ENCODE measurements at places on chromosomes 3 and 15.
A peak's percentile ranks its signal among the peaks of the same experiment; 100 is the strongest.

DNA sequence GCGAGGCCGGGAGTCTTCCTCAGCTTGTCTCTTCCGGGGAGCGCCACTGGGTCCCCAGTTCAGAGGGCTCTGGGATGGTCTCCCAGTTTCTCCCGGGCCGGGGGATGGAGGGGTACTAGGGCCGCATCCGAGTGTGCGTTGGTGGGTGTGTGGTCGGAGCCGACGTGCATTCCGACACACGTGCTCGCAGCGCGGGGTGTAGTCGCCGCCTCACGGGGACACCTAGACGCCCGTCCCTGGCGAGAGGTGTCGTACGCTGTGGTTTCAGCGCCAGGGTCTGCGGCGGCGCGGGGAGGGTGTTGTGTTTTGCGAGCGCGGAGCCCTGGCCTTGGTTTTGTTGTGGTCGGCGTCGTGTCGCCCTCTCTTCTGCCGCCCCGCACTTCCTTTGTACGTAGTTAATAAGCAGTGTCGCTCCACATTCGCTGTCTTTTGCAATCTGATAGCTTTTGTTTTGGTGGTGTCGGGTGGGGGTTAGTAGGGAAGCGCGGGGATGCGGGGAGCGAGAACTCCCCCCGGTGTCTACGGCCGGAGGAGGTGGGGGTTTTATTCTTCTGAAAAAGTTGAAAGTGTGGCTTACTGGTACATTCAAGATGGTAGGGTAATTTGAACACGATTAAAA, 2.2 kb downstream of the IGF1R start:
- no peak overlapping the region for H3K27ac ChIP-seq
- peaks cover 56% of the 10 kb centered on the region for H3K4me1 ChIP-seq
- H3K4me3 ChIP-seq = peak overlapping the region; percentile 74
- H3K36me3 ChIP-seq = no peaks in the 10 kb centered on the region
- H3K27me3 ChIP-seq = peaks cover 38% of the 10 kb centered on the region
- DNase-seq = peak; percentile 49

- no peaks in the 10 kb centered on the region for H3K36me3 ChIP-seq
- no peaks in the 10 kb centered on the region for H3K27me3 ChIP-seq
- H3K4me1 ChIP-seq = no peaks in the 10 kb centered on the region
- no peak overlapping the region for H3K4me3 ChIP-seq
These were observed 390.4 kb downstream of the ZBTB20 start for GRCh38 chr3:114756506-114757279.

- H3K4me3 ChIP-seq = no peak overlapping the region
- peaks cover 4% of the 10 kb centered on the region for H3K4me1 ChIP-seq
- DNase-seq = no peak
These were observed 59.2 kb upstream of the IL12A start for GRCh38 chr3:159929171-159930141.

DNA sequence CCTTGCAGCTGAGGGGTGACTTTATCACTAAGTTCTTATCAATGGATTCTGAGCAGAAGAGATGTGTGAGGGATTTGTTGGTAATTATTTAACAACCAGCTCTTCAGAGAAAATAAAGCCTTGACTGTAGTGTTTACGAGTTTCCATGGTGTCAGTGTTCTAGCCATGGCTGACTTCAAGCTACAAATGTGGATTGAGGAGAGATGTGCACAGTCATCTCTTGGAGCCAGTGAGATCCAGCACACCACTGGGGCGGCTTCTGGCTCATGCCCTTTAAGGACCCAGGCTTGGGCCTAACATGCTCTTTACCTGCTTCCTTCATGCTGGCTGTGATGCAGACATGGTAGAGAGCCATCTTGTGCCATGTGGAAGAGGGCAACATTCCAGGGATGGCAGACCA, 145.6 kb upstream of the MRPS22 start:
- no peak for DNase-seq
- no peaks in the 10 kb centered on the region for H3K36me3 ChIP-seq
- no peak overlapping the region for H3K27ac ChIP-seq
- no peak overlapping the region for H3K4me3 ChIP-seq
- no peaks in the 10 kb centered on the region for H3K27me3 ChIP-seq

- no peaks in the 10 kb centered on the region for H3K4me1 ChIP-seq
- no peaks in the 10 kb centered on the region for H3K36me3 ChIP-seq
- no peaks in the 10 kb centered on the region for H3K27me3 ChIP-seq
- no peak overlapping the region for H3K4me3 ChIP-seq
- no peak for DNase-seq
These were observed 153.7 kb upstream of the KCNMB2 start for GRCh38 chr3:178382449-178383061.

DNA sequence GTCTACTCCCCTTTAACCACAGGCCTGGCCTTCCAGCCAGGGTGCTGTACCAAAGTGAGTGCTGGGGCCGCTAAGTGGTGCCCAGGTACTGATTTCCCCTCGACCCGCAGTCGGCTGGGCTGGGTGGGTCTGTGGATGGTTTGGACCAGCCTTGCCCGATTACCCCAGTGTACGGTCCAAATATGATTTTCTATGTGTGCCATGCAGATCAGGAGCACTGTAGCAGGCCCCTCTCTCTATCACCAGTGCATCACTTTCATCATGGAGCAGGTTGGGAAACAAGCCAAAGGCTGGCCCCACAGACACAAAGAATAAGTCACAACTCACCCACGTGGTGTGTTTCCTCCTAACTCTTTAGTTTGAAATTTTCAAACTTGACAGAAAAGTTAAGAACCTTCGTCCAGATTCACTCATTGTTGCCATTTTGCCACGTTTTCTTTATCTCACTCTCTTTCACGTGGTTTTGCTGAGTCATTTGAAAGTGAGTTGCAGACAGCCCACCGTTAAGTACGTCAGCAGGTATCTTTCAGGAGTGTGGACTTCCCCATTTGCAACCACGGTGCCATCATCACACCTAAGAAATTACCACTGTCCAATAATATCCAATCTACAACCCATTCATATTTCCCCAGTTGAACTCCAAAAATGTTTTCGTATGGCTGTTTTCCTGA, 37.0 kb downstream of the ZNF710 start:
- peaks cover 22% of the 10 kb centered on the region for H3K4me1 ChIP-seq
- no peak overlapping the region for H3K4me3 ChIP-seq
- no peak for DNase-seq

- H3K4me1 ChIP-seq = no peaks in the 10 kb centered on the region
- no peak overlapping the region for H3K27ac ChIP-seq
- DNase-seq = no peak
- no peaks in the 10 kb centered on the region for H3K36me3 ChIP-seq
These were observed 8.4 kb upstream of the CNTN4 start for GRCh38 chr3:2090095-2090911.

- H3K4me3 ChIP-seq = no peak overlapping the region
- no peak overlapping the region for H3K27ac ChIP-seq
- H3K4me1 ChIP-seq = no peaks in the 10 kb centered on the region
- H3K36me3 ChIP-seq = no peaks in the 10 kb centered on the region
- no peak for DNase-seq
These were observed 136.6 kb upstream of the FHIT start for GRCh38 chr3:61387817-61388216.

- DNase-seq = peak; percentile 73
- no peaks in the 10 kb centered on the region for H3K27me3 ChIP-seq
- peaks cover 51% of the 10 kb centered on the region for H3K4me1 ChIP-seq
These were observed 372.3 kb downstream of the SV2B start for GRCh38 chr15:91472316-91472756.

GRCh38 chr15:63156755-63157117, 541 bp downstream of the RPS27L start:
- no peak for DNase-seq
- H3K36me3 ChIP-seq = peaks cover 3% of the 10 kb centered on the region
- H3K4me3 ChIP-seq = peak overlapping the region; percentile 82
- H3K27ac ChIP-seq = peak overlapping the region; percentile 86

DNA sequence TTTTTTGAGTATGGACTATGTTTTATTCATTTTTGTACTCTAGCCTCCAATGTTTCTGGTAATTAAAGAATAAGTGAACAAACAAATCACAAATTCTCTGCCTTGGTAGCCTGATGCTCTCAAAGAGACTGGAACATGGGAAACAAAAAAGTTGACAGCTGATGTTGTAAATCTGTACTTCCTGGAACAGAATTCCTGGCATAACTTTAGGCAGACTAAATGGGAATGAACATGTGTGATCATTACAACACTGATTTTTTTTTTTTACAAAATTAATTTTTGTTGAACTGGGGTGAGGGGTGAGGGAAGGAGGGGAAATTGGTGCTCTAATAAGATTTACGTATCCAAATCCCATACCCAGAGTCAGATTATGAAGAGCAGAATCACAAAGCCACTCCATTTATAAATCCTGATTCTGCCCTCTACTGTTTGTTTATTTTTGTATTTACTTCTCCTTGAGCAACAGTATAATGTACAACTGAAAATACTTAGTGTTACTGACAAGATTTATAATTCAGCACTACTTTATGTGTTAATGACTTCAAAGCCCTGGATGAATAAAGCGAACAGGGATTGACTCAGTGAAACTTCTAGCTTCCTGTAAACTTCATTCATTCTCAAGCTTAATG, 165.0 kb downstream of the FRMD5 start:
- DNase-seq = no peak
- H3K27me3 ChIP-seq = peaks cover 4% of the 10 kb centered on the region
- H3K27ac ChIP-seq = no peak overlapping the region
- H3K4me1 ChIP-seq = no peaks in the 10 kb centered on the region
- no peaks in the 10 kb centered on the region for H3K36me3 ChIP-seq
- H3K4me3 ChIP-seq = no peak overlapping the region

DNA sequence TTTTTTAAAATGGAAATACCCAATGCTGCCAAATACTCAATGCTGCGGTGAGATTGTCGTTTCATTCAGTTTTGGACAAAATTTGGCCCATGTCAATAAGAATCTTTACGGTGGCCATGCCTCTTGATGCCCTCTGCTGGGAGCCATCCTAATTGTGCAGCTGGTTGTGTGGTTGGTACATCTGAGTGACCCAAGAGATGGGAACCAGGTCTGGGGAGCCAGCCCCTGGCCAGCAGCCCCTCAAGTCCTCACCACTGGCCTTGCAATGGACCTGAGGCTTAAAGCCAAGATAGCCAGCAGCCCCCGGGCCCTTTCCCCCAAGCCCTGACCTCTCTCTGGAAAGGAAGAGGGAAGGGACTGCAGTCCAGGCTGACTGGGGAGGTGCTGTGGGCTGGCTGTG, 36.4 kb upstream of the ESYT3 start:
- H3K27ac ChIP-seq = no peak overlapping the region
- no peak for DNase-seq
- no peaks in the 10 kb centered on the region for H3K36me3 ChIP-seq
- H3K4me1 ChIP-seq = no peaks in the 10 kb centered on the region
- H3K4me3 ChIP-seq = no peak overlapping the region
- peaks cover 6% of the 10 kb centered on the region for H3K27me3 ChIP-seq

Data from DND-41 (cell line).